SK-N-SH treated with all-trans-retinoic acid at 6 μM for 48 hours (cell line): ENCODE measurements at places on chromosomes 6 and 20.

GRCh38 chr6:130182466-130182865, 40.3 kb downstream of the SAMD3 start:
- no peak for ATAC-seq

DNA sequence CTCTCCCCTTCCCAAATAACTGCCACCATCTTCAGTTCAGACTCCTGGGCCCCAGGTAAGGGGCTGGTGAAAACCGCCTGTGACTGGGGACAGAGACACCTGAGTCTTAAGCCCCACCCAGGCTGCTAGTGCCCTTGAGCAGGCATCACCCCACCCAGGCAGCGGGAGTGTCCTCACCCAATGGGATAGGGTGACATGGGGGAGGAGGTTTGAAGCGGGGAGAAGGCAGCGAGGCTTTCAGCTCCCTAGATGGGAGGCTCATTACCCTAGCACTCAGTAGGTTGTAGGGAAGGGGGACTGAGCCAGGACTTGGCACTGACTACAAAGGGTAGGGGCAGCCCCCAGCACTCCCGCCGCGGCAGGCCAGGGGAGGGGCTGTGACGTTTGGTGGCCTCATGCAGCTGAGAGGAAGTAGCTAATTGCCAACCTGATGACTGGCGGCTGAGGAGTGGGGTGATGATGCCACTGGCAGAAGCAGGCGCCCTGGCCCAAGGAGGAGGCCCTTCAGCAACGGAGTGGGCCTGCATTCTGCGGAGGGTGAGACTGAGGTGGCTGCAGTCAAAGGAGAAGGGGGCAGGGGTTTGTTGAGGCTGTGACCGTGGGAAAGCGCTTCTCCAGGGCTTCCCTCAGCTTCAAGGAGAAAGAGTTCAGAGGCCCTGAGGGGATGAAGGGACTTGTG, 126.9 kb downstream of the MRPL14 start:
- no peak for ATAC-seq

DNA sequence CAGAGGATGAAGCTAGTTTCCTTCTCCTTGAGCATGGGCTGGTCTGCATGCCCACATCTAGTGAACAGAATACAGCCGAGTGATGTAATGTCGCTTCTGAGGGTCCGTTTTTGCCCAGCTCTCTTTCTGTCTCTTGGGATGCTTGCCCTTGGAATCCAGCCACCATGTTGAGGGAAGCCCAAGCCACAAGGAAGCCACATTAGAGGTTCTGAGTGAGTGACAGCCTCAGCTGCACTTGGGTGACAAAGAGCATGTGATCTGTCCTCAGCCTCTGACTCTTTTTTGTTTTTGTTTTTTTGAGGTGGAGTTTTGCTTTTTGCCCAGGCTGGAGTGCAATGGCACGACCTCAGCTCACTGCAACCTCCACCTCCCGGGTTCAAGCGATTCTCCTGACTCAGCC, 100.6 kb upstream of the SALL4 start:
- ATAC-seq = no peak

GRCh38 chr6:35253249-35253648, 6.3 kb upstream of the ZNF76 start:
- no peak for ATAC-seq

- ATAC-seq = peak; percentile 65
Measured at GRCh38 chr20:4375881-4376280, 345.8 kb upstream of the PRND start.

- ATAC-seq = no peak
Measured at GRCh38 chr20:11753155-11753554, 164.5 kb upstream of the BTBD3 start.

DNA sequence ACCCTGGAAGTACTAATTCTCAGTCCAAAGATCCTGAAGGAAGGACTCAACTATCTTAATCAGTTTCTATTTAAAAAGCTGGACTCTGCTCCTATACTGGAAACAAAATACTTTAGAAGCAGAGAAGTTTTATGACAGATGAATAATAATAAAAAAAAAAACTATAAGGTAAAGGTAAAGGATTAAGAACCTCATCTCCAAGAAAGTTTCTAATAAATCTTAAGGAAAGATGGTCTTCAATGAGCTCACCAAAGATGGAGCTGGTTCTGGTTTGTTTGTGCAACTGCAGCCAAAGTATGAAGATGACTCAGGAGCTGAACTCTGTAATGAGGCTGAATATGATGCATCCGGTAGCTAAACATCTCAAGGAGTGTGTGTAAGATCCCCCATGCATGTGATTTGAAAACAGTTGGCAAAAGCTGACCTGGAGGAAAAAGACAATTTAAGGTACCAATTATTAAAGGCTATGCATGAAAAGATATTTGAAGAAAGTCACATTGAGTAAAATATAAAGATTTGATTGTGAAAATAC, 25.2 kb downstream of the MED23 start:
- peak; percentile 91 for ATAC-seq

GRCh38 chr20:4672948-4673347, 48.8 kb upstream of the PRND start:
- no peak for ATAC-seq

GRCh38 chr6:142942238-142942637, 2.7 kb downstream of the HIVEP2 start:
- no peak for ATAC-seq

DNA sequence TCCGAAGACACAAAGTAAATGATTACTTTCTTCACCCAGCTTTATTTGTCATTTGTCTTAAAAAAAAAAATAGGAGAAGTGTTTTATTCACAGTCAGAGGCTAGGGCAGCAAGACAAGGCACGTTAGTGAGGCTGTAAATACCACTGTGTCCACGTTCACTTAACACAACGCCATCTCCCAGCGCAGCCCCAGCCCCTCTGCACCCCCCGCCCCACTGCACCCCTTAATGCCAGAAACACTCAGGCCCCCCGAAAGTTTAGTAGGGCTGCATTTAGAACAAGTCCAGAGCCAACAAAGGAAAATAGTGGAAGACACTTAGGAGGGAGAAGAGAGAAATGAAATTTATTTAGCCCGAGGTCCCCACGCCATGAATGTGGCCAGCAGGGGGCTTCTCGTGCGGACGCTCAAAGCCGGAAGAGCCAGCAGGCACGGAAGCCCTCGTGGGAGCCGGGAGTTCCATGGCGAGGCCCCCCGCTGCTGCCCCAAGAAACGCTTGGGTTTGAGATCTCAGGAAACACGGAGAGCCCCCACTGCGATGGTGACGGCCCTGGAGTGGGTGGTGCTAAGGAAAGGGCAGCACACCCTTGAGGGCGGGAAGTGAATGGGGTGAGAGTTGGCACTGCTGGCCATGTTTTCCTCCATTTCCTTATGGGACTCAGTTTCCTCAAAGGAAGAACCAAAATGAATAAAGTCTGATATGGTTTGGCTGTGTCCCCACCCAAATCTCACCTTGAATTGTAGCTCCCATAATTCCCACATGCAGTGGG, 50.2 kb downstream of the IYD start:
- peak; percentile 93 for ATAC-seq

GRCh38 chr6:2429032-2429431, 183.6 kb upstream of the GMDS start:
- no peak for ATAC-seq

- ATAC-seq = no peak
Measured at GRCh38 chr6:32790306-32790705, 26.5 kb downstream of the HLA-DOB start.

DNA sequence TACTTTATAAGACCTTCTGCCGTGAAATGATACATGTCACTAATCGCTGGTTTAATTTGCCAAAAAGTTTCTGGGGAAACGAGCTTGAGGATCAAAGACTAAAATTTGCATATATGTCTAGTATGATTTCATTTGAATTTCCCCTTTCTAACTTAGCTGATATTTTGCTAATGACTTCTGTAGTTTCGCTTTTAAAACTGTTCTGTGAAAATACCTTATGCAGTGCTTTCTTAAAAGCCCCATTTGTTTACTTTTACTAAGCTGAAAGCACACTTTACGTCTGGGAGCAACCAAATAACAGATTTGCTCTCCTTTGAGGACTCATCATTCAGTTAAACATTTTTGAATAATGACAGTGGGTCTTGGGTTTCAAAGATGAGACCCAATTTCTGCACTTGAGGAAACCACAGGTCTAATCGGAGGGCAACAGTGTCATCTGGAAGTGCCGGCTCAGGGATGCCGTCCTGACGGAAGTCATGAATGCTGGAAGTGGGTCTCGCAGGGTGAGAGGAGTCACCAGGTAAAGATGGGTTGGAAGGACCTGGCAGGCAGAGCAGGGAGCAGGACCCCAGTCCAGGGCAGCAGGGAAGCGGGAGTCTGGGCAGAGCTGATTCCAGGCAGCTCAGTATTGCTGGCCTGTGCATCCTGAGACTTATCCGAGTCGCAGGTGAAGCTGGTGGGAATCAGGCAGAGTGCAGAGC, 33.2 kb downstream of the PLEKHG1 start:
- ATAC-seq = no peak

DNA sequence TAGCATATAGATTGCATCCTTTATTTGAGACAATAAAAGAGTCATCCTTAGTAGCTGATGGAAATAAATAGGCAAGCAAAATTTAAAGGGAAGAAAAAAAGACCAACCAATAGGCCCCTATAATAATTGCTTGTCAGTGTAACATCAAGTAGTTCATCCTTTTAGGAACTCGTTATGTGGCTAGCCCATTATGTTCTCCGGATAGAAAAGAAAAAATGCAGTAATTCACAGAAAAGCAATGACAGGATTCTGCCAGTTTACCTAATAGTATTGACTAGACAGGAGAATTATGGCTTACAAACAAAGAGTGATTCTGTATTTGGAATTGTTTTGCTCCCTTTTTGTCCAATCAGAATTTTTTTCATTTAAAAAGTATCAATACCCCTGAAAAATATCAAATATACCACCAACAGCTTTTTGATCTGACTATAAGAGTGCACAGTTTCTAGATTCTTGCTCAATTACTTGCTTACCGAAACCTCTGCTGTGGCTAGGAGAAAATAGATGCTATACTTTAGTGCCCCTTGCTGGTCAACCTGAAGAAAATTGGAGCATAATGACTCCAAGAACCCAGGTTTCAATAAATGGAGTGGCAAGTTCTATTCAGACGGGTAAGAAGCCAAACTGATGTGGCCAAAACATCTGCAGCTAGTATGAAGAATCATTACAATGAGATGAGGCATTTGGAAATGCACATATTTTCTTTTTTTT, 91.5 kb upstream of the SASH1 start:
- ATAC-seq = peak; percentile 95

GRCh38 chr6:156977527-156978291, 200.5 kb downstream of the ARID1B start:
- ATAC-seq = no peak

DNA sequence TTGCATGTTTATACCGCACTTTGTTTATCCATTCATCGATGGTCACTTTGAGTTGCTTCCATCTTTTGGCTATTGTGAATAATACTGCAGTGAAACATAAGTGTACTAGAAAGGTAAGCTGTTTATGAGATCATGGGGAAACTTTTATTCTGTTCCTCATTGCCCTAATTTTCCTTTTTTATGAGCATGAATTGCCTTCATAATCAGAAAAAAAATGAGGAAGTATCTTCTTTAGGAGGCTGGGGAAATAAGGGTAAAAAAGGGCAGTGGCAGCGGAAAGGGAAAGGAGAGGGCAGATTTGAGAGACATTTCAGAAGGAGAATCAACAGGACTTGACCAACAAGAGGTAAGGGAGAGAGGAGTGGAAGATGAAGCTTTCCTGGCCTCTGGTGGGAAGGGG, 14.3 kb upstream of the SERINC3 start:
- ATAC-seq = no peak

DNA sequence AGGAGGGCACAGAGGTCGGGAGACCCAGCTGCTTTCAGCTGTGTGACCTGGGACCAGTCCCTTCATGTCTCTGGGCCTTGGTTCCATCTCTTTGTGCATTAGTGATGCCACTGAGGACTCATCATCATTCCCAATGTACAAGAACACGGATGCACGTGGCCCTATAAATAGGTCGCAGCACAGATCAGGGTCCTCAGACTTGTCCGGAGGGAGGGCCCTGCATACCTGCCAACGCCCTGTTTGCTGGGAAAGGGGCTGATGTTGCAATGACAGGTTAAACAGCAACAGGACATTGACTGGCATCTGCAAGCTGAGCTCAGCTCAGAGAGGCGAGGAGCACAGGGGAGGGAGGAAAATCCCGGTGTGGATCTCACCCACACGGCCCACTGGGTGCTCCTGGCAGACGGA, 21.8 kb downstream of the TGM2 start:
- ATAC-seq = peak; percentile 17

DNA sequence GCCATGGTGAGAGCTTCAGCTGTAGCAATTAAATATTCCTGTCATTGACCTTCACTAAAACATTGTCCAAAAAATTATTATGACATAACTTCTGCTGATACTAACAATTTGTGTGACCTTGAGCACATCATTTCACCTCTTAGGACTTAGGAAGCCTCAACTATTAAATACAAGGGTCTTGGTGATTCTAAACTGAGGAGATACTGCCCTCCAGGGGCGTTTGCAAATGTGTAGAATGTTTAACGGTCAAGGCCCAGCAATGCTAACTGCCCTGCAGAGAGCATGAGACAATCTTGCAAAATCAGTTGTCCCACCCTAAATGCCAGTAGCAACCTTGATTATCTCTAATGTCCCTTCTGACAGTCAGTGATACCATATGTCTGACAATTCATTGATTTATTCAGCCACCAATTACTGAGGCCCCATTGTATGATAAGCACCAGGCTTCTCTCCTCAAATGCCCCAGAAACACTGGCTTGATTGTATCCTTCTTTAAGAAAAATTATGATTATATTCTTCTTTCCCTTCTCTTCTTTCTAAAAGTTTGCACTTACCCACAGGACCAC, 284.1 kb upstream of the PLN start:
- peak; percentile 69; the same call in 1 of the 3 replicates for ATAC-seq

DNA sequence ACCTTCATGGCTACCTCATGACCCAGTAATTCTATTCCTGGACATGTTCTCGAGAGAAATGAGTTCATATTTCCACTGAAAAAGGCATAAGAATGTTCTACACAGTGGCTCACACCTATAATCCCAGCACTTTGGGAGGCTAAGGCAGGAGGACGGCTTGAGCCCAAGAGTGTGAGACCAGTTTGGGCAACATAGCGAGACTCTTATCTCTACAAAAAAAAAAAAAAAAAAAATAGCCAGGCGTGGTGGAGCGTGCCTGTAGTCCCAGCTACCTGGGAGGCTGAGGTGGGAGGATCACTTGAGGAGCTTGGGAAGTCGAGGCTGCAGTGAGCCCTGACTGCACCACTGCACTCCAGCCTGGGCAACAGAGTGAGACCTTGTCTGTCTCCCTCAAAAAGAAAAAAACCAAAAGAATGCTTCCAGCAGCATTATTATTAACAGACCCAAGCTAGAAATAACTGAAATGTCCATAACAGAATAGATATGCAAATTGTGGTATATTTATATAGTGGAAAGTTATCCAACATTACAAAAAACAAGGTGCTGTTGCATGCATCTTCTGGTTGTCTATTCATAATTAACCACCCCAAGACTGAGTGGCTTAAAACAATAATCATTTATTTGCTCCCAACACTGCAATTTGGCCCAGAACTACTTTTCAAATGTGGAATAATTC, 9.4 kb upstream of the RAB44 start:
- ATAC-seq = peak; percentile 5; the same call in 1 of the 3 replicates

GRCh38 chr6:43499028-43499815, 10.9 kb downstream of the LRRC73 start:
- ATAC-seq = no peak

- no peak for ATAC-seq
Measured at GRCh38 chr6:156033598-156033997, 578.0 kb upstream of the NOX3 start.
